ENCODE measurements at places on chromosomes 3 and 15.

GRCh38 chr3:30526031-30526430, 80.4 kb upstream of the TGFBR2 start:
- DNase-seq = no peak

DNA sequence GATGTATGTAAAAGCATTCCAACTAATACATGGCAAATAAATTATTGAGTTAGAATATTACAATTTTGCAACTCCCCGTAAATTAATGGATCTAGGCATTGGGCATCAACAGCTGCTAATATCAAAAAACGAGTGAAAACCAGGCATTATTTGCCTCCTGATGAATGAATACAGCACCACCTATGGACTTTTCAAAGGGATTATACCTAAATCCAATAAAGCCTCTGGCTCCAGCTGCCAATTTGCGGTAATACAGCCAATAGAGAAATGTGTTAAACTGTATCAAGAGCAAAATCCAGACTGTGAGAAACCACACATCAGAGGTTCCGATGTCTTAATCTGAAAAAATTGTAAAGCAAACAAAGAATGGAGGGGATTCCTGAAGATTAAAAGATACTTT, 16.3 kb upstream of the A4GNT start:
- no peak for DNase-seq

GRCh38 chr3:129502641-129503408, 25.6 kb upstream of the RHO start:
- DNase-seq = no peak

GRCh38 chr3:186021673-186022362, 84.0 kb upstream of the TRA2B start:
- DNase-seq = no peak

DNA sequence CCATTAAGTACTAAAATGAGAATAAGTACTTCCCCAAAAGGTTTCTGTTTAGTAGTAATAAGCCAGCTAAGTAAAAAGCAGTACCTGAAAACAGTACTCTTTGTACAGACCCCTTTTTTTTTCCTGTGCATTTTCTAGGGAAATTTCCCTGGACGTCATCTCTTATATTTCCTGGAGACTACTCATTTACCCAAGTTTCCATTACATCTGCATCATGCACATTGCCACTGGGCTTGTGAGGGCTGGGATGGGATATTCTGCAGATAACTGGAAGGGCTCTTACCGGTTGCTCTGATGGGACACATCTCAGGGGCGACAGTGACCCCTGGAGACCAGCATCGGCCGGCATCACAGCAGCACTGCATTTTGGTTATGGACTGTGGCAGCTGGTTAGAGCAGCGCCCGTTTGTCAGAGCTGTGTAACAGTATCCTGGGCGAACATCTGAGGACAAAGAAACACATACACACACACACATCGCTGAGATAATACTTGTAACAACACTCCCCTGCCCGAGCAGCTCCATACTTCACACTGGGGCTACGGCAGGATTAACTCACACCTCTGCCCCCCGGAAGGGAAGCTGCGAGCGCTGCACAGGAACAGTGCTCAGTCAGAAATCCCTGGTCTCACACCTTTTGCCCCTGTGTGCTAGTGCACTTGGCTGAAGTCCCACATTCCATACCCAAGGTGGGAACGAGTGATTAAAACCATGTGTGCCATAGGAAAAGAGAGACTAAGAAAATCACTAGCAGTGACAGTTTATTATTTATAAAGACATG, 124.9 kb downstream of the FBN1 start:
- no peak for DNase-seq

GRCh38 chr15:67101911-67102598, 36.7 kb downstream of the SMAD3 start:
- DNase-seq = no peak

DNA sequence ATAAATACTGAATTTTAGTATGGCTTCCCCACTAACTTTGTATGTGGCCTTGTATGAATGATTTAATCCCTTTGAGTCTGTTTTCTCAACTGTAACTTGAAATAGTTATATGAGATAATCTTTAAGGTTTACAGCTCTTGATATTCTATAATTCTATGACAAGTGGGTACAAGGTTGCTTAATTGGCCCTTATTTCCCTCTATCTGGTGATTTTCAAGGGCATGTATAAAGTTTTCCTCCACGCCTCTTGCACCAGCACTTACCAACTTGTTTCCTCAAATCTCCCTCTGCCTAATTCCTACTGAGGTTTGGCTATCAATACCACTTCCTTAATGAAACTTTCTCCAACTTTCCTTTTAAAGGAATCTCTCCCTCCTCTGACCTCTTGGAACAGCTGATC, 112.9 kb downstream of the ISL2 start:
- no peak for DNase-seq

GRCh38 chr15:74132681-74133651, 2.6 kb downstream of the ISLR2 start:
- DNase-seq = no peak

- DNase-seq = no peak
Observed at GRCh38 chr3:13715961-13716360, 163.9 kb downstream of the WNT7A start.

GRCh38 chr3:127675651-127676391, 3.1 kb downstream of the ABTB1 start:
- DNase-seq = no peak

- DNase-seq = no peak
Observed at GRCh38 chr3:119219069-119219468, 21.6 kb downstream of the B4GALT4 start.

GRCh38 chr3:196636369-196637349, 2.8 kb upstream of the NRROS start:
- DNase-seq = no peak

DNA sequence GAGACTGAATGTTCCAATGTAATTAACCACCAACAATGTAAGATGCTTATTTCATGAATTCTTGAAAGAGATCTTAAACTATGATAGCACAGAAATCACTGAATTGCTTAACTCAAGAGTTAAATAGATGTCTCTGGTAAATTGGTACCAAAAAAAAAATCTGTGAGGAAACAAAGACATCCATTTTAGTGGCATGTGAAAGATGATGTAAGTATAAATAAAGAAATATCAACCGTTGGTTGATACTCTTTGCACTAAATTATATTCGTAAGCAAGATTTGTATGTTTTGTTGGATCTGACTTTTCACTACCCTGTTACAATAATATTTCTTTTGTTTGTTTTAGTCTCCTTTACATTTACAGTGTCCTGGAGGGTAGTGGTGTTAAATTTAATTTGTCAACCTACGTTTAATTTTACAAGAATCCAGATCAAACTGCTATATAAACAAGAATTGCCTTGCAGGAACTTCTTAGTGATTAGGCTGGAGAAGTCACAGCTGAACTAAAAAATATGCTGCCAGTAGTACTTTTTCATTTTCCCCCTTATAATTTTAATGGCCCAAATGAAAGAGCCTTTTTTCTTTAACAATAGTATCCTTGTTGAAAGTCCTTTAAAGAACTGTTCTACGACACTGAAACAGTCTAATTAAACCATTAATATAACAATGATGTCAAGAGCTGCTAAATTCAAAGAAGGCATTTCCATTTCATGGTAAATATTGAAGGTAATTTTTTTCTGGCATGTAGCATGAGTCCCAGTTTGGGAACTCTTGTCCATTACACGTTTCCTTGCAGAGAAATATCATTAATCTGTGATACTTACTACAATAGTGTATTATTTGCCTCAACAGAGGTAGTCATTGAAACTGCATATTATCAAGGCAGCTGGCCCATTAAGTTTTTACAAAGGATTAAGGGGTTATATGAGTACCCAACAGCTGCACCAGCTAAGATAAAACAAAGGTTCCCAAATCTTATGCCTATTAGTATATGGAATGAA, 109.6 kb upstream of the PHLDB2 start:
- DNase-seq = no peak

- DNase-seq = no peak
Observed at GRCh38 chr15:42137461-42138261, 18.8 kb downstream of the PLA2G4F start.

DNA sequence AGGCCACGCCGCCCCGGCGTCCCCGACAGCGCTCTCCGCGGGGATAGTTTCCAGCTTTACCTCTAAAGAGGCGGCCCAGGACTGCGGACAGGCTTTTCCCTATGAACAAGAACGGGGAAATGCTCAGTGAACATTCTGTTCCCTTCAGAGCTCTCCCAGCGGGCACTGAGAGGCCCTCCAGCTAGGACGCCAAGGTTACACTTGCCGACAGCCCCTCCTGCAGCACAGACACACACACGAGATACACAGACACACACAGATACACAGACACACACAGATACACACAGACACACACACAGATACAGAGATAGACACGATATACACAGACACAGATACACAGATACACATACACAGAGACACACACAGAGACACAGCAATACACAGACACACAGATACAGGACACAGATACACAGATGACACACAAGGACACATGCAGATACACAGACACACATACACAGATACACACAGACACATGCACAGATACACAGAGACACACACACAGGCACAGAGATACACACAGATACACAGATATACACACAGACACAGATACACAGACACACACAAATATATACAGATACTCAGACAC, 533 bp upstream of the OCA2 start:
- no peak for DNase-seq

- no peak for DNase-seq
Observed at GRCh38 chr15:70587896-70588567, 175.3 kb downstream of the UACA start.

- DNase-seq = no peak
Observed at GRCh38 chr3:15804553-15805095, 6.8 kb upstream of the ANKRD28 start.

- no peak for DNase-seq
Observed at GRCh38 chr3:82229397-82229796, 468.0 kb upstream of the GBE1 start.

DNA sequence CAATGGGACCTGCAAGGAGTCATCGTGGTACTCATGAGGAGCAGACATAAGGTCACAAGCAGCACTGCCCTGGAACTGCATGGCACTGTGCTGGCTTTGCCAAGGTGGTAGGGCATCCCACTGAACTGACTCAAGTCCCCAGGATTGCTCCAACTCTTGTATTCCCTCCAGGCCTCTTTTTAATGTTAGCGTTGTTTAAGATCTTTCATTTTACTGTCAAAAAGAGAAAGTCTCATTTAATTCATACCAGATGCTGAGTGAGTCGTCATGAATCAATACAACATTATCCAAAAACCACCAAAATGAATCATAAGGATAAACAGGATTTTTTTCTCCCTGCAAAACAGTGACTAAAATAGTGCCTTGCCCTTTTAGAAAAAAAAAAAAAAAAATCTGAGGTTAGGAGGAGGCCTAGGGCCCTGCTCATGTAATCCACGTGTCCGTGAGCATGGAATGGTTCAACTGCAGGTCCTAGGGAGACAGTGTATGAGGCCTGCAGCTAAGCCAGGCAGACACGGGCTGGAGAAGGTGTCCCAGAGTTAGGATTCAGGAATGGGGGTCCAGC, 36.7 kb upstream of the BLM start:
- DNase-seq = no peak

GRCh38 chr3:64530434-64531049, 157.3 kb downstream of the ADAMTS9 start:
- no peak for DNase-seq

- DNase-seq = no peak
Observed at GRCh38 chr3:17336291-17336690, 406.1 kb downstream of the TBC1D5 start.

DNA sequence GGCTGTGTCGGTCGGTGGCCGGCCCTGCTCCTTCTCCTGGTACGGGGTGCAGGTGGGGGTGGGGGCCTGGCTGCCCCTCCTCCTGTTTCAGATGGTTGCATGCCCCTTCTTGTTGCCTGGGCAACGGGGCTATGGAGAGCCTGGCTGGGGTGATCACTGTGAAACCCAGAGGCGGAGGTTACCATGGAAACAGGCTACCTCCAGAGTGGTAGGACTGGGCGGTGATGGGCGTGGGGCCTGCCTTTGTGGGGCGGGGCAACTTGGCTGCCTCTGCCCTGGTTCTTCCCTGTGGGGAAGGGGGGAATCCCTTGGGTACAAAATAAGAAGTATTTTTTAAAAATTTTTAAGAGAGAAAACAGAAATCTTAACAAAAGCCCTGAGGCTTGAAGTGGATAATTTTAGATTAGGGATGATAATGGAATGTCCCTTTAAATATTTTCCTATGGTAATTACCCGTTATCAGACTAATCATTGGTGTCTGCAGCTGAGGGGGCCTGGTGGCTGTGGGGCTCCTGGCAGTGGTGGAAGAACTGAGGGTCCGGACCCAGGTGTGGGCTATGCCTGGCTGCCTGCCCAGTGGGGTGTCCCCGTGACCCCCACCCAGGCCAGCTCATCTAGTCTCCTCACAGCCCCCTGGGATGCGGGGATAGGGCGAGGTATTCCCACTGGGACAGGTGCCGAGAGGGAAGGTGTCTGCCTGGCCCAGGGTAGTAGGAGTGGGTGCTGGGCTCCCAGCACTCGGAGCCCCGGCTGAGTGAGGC, 32.5 kb downstream of the PLXNA1 start:
- no peak for DNase-seq

DNA sequence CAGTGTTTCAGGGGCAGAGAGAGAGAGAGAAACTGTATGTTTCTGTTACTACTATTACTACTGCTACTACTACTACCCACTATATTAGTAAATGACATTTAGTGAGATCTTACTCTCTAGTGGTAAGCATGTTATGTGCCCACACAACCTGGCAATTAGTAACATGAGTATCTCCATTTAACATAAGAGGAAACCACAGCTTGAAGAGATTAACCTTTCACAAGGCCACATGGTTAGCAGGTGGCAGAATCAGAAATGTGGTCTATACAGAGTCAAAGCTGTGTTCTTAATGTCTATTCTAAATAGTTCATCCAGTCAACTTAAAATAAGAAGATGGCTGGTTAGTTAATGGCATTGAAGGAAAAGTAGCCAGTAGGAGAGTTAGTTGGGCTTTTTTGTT, 961.6 kb downstream of the MCTP2 start:
- no peak for DNase-seq

- no peak for DNase-seq
Observed at GRCh38 chr3:177647876-177648275, 450.6 kb upstream of the TBL1XR1 start.

GRCh38 chr3:46469680-46470357, 5.1 kb upstream of the LTF start:
- no peak for DNase-seq
